ENCODE measurements at places on chromosomes 2 and 18.

DNA sequence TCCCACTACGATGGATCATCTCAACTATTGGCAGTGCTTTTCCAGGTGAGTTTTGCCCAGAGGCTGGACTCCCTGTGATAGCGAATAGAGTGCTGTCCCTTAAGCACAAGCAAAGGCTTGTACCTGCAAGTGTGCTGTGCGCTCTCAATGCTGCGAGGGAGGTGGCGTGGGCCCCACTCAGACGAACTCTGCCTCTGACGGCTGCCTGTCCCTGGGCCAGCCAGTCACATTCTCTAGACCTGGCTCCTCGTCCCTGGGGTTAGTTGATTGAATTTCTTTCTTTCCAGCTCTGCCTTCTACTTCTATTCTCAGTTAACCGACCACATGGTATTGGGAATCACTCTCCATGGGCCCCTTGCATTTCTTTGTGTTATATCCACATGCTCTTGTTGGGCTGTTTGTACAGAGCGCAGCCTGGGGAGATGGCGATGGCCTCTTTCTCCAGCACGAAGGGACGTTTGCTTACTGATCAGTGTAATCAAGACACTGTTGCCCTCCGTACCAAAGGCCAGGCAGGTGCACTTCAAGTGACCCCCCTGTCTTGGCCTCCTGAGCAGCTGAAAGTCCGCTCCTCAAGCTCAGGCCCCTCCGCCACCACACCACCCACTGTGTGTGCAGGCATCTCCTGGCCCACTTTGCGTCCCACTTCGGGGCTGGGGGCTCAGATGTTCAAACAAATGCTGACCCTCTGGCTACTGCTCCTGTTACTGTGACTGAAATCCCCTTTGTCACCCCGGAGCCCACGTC, 151.3 kb downstream of the ZNF236 start:
- no peak for DNase-seq

DNA sequence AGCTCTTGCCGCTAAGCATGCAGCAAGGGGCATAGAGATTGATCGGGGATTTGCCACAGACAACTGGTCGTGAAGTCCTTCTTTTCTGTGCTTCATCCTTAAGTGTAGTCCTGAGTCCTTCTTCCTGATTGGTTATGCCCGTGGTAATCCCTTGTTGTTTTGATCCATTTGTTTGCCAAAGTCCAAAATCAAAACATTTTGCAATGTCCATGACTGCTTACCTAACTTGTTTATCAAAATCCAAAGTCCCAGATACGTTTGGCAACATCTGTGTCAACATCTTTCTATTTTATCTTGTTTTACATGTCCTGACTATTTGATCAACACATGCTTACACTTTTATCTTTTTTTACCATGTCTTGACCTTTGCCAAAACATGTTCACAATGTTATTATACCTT, 229.0 kb upstream of the ZNF804A start:
- no peak for DNase-seq

GRCh38 chr2:216463148-216463547, 35.5 kb upstream of the RPL37A start:
- DNase-seq = no peak

DNA sequence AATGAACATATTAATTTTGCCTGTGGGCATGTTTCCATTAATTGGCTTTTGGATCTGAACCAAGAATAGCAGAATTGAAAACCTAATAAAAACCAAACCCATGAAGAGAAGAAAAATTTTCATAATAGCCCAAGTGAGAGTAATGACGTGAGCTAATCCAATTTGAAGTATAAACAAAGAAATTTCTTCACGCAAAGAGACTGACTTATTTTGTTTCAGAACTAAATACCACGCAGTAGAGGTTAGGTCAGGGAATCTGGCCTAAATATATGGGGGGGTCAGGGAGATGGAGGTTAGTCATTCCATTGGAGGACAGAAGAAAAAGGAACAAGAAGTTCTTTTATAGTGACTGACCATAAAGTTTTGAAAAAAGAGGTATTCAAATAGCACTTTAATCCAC, 94.1 kb upstream of the CYP1B1 start:
- DNase-seq = no peak

DNA sequence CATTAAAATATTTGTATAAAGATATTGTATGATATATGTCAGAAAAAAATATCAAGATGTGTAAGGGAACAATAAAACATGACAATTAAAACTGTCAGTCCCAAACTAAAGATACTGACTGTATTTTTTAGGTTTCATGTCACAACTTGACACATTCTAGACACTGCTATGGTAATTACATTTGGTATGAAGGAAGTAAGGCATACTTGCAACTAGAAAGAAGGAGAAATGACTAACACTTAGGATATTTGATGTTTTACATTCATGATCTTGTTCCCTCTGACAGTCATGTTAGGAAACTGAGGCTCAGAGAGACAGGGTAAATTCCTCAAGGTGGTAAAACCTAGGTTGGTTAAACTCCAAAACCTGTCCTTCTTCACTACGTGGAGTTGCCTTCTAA, 68.3 kb downstream of the TMEFF2 start:
- no peak for DNase-seq

DNA sequence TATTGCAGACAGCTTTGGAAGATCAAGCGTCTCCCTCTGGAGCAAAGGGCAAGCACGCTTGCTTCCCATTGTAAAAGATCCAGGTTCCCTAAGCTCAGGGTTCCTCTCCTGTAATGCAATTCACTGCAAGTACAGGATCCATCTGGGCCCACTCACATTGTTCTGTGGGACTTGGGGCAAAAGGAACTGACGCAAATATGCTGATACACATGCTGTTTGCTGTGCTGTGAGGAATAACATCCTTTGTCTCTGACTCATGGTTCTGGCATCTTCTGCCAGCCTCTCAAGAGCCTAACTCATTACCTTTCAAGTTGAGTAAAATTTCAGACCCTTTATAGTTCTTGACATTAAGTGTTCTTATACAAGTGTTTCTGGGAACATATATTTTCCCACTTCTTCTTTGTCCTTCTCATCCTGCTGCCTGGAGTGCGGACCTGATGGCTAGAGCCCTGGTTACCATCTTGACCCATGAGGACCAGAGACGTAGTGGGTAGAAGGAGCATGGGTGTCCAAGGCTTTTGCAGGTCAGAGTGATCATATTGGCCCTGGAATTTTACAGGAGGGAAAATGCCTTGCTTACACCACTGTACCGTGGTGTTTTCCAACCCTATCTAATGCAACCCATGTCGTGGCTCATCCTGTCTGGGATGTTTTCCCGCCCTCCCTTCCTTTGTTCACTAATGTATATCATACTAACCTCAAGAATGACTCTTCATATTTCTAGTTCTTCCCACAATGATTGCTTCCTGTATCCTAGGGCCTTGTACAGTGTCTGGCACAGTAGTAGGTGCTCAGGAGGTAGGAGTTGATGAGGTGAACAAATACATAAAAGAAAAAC, 145.7 kb upstream of the GLI2 start:
- no peak for DNase-seq

- no peak for DNase-seq
Observed at GRCh38 chr2:97546711-97547110, 43.0 kb downstream of the ANKRD36B start.

- DNase-seq = no peak
Observed at GRCh38 chr18:26483633-26484032, 64.7 kb downstream of the KCTD1 start.

- DNase-seq = no peak
Observed at GRCh38 chr2:63855418-63856302, 14.0 kb downstream of the UGP2 start.

DNA sequence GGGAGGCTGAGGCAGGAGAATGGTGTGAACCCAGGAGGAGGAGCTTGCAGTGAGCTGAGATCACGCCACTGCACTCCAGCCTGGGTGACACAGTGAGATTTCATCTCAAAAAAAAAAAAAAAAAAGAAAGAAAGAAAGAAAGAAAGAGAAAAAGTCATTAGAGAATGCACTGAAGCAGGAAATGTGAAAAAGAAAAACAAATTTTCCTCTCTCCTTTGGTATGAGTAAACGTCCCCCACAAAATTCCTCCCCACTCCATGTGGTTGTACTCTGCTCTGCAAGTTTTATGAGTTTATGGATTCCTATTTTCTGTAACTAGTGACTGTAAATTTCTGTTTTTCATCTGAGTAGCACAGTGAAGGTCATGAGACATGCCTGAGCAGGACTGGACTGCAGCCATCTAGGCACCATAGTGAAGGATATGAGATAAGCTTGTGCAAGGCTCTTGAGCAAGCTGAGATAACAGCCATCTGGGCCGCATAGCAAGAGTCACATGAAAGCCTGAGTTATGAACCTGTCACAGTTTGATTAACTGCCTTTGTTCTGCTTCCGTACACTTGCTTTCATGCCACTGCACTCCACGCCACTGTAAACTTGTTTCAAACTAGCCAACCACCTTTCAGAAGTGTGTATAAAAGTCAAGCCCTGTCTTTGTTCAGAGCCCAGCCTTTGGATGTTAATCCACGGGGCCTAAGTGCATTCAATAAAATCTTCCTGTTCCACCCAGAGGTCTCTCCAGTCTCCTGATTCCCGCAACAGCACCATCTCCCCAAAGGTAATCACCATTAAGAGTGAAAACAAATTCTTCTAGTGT, 50.2 kb downstream of the SKA1 start:
- DNase-seq = no peak

- no peak for DNase-seq
Observed at GRCh38 chr2:161414042-161415033, 1.8 kb upstream of the TBR1 start.

DNA sequence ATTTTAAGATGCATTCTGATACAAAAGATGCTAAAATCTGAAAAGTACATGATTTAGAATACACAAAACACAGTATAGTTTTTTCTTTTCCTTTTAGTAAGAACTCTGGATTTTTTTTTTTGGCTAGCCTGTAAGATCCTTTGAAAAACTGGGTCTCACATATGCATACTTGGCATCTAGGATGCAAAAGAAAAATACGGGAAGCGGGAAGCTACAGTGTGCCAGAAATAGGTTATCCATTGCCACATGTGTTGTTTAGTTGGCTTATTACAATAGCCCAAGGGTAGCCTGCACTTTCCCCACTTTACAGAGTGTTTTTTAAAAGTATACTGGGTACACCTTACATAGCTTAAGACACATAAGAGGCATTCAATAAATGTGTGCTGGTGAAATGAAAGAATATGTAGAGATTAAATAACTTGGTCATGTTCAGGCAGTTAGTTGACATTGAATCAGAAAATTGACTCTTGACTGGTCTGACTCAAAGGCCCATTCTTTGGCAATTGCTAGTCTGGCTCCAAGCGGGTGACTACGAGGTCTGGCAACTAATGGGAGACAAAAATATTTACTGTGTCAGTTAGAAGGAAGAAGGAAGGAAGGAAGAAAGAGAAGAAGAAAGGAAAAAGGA, 286.8 kb upstream of the TRIB2 start:
- DNase-seq = no peak

GRCh38 chr2:3864943-3865865, 161.8 kb downstream of the DCDC2C start:
- DNase-seq = no peak

DNA sequence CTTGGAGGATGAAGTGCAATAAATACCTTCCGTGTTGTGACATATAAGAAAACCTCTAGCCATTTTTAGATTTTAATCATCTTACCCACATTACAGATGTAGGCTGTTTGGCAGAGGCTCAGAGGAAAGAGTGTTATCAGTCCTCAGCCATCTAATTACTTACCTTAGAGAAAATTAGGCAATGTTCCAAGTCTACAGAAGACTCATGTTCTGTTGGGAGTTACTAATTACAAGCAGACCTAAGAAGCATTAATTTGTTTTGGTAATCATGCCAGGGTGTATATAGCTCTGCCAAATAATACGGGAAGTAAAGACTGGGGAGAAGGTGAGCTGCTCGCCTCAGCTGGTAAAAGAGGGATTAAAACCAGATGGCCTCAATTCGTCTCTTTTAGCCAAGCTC, 125.8 kb upstream of the PGAP1 start:
- no peak for DNase-seq

- DNase-seq = no peak
Observed at GRCh38 chr2:162174746-162175145, 22.7 kb upstream of the GCG start.

DNA sequence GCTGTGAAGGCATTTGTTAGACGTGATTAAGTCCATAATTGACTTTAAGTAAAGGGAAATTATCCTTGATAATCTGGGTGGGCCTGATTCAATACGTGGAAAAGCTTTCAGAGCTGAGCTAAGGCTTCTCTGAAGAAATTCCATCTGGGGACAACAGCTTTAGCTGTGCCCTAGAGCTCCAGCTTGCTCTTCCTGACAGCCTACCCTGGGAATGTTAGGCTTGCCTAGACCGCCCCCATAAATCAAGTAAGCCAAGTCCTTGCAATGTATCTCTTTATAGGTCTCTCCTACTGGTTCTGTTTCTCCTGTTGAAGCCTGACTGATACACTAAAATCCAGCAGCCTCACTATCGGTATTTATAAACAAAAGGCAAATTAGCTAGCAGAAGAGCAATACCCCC, 160.0 kb downstream of the STK39 start:
- no peak for DNase-seq

- no peak for DNase-seq
Observed at GRCh38 chr2:99659874-99660273, 170.1 kb upstream of the REV1 start.

DNA sequence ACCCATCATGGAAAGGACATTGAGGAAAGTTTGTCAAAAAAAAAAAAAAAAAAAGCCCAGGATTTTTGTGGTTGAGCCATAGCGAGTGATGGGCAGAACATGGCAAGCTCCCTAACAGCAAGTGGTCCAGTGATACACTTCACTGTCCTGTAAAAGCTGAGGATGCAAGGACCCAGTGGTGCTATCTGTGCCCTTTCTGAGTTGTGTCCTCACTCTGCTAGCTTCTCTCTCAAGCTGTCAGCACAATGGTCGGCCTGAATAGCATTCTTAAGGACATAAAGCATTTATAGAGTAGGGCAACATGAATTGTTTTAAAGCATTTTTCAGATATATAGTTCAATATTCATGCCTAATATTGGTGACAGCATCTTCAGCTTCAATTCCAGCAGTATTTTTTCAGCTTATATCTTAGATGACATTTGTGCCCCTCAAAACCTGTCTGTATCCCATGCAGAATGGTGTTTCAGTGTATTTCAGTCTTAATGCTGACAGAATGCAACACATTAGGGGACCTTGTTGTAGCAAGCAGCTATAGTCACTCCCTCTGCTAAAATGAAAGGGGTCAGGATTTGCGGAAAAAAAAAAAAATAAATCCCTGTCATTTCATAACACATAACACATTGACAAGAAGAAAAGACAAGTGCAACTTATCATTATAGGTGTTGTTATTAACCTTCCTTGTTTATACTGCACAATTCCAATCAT, 496.7 kb downstream of the THSD7B start:
- DNase-seq = no peak

DNA sequence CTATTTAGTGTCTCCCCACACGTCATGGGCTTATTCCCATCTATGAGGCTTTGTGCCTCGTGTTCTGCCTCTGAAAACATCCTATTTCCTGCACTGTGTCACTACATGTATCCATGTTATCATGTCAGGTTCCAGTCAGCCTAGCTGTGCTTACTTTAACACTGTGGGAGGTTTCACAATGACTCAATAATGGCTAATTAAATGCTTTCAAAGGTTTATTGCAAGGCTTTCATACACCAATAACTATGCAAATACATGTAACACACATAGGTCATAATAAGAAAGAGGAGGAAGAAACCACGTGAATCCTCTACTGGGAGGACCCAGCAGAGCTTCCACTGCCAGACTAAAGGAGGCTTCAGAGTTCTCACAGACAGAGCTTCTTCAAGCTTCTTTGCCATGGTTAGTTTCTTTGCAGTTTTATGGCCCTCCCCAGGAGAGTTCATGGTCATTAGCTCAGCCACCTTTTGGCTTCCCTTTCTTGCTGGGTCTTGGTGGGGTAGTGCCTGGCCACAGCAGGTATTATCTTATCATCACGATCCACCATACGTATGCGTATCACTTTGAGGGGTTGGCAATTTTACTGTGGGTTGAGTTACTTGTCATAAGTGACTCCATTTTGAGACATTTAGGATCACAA, 5.1 kb upstream of the COLEC12 start:
- DNase-seq = no peak

GRCh38 chr18:43606795-43607194, 329.5 kb upstream of the SYT4 start:
- no peak for DNase-seq
